T-helper 1 cell (primary cell): ENCODE measurements at places on chromosomes 7 and 10.

DNA sequence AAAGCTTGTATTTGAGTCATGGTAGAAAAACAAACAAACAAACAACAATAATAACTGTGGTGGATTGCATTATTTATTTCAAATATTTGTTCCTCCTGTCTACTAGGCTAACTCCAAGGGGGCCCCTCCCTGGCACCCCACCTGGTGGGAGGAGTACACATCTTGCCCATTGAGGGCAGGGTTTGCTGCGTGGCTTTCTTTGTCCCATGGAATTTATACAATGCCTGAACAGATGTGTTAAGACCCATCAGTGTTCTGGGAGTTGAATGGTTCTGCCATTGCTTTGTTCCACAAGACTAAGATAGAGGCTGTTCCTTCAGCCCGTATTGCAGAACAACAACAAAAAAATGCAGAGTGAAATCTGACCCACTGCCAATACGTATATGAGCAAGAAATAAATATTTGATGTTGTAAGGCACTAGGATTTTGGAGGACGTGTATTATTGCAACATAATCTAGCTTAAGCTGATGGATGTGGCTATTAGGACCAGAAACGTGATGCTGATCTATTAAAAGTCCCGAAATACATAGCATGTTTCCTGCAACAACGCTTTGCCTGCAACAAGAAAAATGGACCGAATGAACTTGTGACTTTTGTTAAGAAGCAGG lies 119.1 kb upstream of the JCAD start:
- DNase-seq, result no peak

- DNase-seq, result no peak
These were observed 105.2 kb downstream of the PRKCQ start for GRCh38 chr10:6474871-6475270.

DNA sequence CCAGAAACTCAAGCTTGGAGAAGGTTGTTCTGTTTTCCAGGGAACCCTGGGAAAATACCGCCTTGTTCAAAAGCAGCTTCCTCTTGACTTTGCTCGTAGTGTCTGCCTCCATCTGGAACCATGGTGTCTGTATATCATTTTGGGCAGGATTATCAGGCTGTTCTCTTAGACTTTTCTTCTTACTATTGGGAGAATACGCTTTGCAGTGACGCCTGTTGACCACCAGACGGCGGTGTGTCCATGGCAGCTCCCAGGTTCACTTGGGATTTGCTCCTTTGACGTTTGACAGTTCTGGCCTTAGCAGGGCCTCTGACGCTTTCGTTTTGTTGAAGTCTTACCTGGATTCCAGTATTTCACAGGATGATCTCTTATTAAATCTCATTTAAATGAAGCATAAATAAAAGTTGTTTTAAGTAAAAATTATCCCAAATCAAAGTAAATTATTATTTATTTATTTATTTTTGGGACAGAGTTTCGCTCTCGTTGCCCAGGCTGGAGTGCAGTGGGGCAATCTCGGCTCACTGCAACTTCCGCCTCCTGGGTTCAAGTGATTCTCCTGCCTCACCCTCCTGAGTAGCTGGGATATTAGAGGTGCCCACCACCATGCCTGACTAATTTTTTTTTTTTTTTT lies 41.8 kb upstream of the GJD4 start:
- DNase-seq, result no peak

DNA sequence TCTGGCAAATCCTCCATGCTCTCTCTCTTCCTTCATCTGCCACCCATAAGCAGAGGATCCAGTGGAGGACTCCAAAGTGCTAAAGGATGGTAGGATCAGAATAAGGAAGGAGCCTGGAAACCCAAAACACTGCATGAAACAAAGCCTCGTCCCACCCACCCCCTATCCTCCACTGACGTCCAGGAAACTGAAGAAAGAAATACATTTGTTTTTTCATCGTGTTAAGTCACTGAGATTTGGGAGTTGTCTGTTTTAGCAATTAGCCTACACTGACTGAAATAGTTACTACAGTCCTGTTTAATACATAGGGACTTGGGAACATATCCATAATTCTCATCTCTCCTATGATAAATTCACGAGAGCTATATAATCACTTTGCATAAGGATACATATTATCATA lies 14.8 kb downstream of the ANXA7 start:
- DNase-seq, result no peak

- no peak for DNase-seq
These were observed 414.8 kb downstream of the RPS24 start for GRCh38 chr10:78448470-78448869.
